Globus pallidus (tissue), 1 donor: ENCODE measurements at places on chromosomes 7 and 10.

DNA sequence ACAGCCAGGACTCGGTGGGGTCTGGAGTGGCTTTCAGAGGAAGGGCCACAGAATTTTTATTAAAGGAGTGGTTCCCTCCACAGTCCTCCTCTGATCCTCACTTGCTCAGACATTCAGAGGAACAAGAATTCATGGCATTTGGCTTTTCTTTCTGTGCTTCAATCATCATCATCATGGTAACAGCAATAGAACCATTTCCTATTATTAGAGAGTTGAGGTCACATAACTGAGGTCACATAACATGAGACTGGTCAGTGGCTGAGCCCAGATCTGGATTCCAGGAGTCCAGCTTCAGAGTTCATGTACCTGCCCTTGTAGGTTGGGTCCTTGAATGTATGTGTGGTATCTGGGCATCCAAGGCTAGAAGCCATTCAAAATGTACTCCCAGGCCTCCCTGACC, 177.3 kb upstream of the GRB10 start:
- no peak for DNase-seq

- DNase-seq: no peak
These were observed 194.1 kb downstream of the SKAP2 start for GRCh38 chr7:26670290-26670689.

DNA sequence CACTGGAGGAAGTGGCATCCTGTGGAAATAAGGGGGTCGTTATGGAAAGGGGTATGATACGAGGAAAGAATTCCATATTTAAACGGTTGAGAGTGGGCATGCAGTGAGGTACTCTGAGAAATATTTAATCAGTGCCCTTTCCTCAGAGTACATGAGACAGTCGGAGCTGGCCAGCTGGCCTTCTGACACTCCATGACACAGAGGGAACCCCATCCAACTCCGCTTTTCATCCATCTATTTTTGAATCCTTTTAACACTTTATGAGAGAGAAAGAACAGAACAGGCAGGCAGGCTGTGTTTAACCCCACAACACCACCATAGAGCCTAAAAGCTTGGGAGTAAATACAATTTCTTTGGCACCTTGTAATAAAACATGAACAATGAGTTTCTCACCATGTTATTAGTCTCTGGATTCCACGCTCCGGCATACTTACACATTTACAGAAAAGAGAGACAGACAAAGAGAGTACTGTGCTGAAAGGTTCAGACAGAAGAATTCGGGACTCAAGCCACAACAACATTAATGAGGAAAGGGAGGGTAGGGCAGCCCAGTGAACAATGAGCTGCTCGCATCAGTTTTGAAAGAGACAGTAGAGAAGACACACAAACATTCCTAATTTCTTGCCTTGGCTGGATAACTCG, 124.2 kb upstream of the PDLIM1 start:
- peak; percentile 79 for DNase-seq

DNA sequence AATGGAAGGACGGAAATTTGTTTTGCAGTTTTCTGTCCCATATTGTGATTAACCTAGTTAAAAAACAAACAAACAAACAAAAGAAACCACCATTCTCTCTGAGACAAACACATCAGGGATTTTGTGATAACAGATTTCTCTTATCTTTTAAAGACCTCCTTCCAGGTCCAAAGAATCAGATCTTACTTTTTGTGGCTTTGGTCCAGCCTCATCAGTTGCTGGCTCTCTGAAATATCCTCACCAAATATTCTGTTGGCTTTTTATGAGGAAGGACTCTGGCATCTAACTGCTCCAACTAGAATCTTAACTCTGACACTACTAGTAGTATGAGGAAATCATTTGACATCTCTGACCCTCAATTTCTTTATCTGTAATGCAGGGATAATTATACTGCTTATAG, 4.8 kb downstream of the FAM204A start:
- DNase-seq: no peak

- DNase-seq: no peak
These were observed 236.9 kb downstream of the REEP3 start for GRCh38 chr10:63758080-63758479.

- DNase-seq: no peak
These were observed 44.2 kb downstream of the PRF1 start for GRCh38 chr10:70558295-70558694.

GRCh38 chr7:2624293-2624886, 7.4 kb upstream of the TTYH3 start:
- no peak for DNase-seq

GRCh38 chr7:45699726-45700390, 125.7 kb downstream of the ADCY1 start:
- DNase-seq: no peak

- DNase-seq: no peak
These were observed 18.0 kb downstream of the CHST15 start for GRCh38 chr10:124075231-124075955.

- DNase-seq: no peak
These were observed 10.2 kb downstream of the APBB1IP start for GRCh38 chr10:26448292-26448691.

DNA sequence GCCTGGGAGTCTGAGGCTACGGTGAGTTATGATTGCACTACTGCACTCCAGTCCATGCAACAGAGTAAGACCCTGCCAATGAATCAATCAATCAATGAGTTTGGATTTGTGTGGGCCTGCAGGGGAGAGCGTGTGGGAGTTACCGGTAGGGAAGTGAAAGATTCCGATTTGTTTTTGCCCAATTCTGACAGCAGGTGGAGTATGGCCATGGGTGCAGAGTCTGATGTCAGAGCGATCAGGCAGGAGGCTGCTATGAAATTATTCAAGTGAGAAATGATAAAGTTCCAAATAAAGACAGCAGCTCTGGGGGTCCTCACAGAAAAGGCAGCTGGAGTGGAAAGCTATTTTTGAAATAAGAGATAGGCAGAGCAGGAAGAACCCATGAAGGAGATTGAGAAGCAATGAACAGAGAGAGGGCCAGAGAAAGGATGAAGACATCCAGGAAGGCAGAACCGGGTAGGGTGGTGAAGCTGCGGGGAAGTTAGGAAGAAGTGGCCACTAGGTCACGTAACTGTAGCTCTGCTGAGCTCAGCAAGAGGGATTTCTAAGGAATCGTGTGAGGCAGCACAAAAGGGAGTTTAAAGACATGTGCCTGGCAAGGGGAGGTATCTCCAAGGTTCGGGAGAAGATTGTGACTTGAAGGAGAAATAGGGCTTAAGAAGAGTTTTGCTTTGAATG, 93.7 kb upstream of the NMT2 start:
- DNase-seq: peak; percentile 45

- DNase-seq: no peak
These were observed 450.7 kb downstream of the KCNMA1 start for GRCh38 chr10:77186936-77187335.

DNA sequence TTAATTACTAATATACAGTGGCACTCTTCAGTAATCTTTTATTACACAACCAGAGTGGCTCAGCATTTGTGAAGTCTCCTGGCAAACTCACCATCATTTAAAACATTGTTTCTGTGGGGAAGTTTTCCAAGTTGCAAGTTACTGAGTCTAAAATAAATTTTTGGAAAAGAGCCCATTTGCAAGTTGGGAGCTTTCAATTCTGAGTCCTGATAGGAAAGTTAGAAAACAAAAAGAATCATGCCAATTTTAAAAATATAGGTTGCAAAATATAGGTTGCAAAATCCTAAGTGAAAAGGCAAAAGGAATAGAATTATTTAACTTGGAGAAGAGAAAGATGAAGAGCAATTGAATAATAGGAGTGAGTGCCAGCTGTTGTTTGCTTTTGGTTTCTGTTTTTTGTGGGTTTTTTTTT, 378.8 kb upstream of the C7orf33 start:
- no peak for DNase-seq

- no peak for DNase-seq
These were observed 28.5 kb downstream of the GET4 start for GRCh38 chr7:904847-905246.

DNA sequence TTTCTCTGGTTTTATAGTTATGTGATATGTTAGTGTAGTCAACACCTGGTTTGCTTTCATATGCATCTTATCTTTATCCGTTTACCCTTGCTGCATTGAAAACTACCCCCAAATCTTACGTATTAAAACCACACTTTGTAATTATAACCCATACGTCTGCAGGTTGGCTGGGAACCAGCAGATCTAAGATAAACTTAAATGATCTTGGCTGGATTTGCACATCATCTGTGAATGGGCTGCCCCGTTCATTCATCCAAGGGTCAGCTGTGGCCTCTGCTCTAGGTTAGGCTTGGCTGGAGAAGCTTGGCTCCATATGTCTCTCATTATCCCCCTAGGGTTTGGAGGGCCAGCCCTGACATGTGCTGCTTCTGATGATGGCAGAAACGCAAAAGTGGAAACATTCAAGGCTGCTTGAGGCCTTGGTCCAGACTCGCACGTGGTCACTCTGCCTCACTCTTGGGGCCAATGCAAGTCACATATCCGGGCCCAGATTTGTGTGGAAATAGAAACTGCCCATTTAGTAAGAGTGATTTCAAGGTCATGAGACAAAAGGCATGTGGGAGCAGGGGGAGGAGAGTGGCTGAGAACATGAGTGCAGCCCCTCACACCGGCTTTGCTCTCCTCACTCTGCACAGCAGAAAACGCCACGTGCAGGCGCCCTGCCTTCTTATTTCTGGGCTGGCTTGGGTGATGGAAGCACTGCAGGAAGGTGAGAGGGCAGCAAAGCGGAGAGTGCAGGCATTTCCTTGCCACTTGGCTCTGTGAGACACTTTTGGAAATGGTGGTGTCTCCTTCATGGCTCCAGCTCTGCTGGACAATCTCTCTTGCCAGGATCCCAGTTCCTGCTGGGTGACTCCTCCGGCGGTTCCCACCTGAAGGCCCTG, 553.8 kb downstream of the GLRX3 start:
- DNase-seq: no peak

DNA sequence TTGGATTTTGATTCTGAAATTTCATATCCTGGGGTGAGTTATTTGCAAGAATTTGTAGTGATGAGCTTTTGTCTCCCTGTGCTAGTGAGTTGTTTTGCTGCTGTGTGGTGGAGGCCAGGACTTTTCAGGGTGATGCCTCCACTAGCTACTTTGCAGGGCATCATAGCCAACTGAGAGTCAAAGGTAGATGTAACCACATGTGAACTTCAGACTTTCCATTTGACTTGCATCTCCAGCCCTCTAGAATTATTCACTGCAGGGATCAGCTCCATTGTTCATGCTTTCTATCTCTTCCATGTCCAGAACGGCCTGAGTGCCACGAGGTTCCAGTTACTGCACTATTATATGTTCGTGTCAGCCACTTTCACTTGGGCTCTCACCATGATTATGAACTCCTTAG, 534.3 kb downstream of the GRM8 start:
- no peak for DNase-seq

- no peak for DNase-seq
These were observed 6.9 kb downstream of the MYOF start for GRCh38 chr10:93475227-93475626.

GRCh38 chr10:14571866-14572507, 202.7 kb downstream of the FAM107B start:
- DNase-seq: peak; percentile 98

DNA sequence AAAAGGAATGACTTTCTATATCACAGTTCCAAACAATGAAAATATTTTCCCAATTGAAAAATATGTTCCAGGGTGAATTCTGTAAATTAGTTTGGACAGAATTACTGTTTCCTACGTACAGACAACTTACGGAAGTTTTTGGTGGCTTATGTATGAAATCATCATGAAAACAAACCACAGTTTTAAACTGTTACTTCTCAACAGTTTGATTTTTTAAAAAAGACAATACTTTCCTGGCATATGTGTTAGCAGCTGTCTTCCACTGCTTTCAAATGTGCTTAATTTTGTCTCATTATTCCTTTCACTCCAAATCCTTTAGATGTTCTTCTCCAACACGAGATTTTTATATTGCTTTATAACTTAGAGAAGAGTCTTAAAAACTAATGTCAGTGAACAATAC, 56.2 kb downstream of the SEMA3A start:
- no peak for DNase-seq

DNA sequence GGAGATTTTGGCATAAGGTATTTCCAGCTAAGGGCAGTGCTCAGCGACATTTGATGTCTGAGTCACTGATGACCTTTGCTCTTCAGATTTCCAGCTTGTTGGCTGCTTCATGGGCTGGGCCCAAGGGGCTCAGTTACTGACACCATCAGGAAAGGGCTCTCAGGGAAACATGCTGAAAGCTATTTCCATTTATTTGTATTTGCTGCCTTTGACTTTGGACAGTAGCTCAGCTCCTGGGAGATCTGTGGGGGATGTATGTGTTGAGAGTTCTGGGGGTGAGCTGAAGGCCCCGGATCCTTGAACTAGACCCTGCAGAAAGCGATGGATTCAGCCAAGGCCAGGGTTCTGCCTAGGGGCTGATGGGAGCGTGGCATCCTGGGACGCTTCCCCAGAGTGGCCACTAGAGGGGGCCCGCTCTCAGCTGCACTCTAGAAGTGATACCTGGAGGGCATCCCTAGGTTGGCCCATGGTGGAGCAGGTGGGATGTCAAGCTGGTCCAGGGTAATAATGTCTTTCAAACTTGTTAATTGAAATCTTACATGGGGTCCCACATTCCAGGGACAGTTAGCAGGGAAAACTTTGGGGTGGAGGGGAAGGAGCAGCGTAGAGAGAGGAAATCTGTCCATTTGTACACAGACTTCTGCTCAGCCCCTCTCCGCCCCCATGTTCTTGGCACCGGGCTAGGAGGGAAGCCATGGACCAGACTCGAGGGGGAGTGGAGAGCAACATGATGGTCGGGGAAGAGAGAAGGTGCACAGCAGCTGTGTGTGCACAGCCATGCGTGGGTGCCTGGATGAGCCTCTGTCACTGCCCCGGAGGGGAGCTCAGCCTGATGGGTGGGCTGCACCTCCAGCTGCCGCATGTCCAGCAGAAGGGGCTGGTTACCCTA, 3.0 kb upstream of the BTBD16 start:
- DNase-seq: peak; percentile 24

DNA sequence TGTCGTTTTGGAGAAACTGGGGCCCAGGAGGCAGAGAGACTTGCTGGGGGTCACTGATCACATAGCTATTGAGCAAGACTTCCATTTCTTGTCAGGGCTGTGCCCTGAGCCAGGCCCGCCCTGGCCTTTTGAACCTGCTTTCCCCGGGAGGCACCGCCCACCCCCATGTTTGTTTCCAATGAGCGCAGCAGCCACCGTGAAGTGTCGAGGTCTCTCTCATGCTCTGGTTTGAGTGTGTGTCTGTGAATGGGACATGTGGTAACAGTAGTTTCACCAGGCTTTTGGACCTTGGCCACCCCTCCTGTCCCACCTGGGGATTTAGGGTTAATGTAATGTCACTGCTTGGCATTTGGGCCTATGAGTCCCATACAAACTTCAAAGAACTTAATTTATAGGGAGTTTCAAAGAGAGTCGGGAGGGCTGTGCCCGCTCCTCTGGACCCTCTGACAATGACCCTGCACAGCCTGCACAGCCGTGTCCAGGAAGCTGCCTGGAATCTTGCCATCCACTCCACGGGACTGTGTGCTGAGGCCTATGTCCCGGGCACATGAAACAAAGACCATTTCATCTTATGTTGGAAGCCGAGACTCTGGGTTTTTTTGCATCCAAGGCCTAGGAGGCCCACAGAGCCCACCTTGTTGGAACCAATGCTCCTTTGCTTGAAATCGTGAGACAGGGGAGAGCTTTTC, 6.3 kb downstream of the PRF1 start:
- peak; percentile 65 for DNase-seq

- no peak for DNase-seq
These were observed 96.1 kb downstream of the NKX6-2 start for GRCh38 chr10:132689721-132690360.
